Right renal cortex interstitium (tissue), 3 donors: ENCODE measurements at places on chromosomes 1 and 21. TPM values are rescaled to one million over a fixed set of nuclear protein-coding genes. Genes with fewer than 3 reads are reported as not detected.

- no peak for DNase-seq
These were observed 5.1 kb upstream of the ENAH start for GRCh38 chr1:225658041-225658440.

SEC16B gene
- polyA plus RNA-seq: 3.1 TPM

TLR5 gene
- polyA plus RNA-seq: 5.8 TPM

GRCh38 chr1:27952147-27952546 is 7.6 kb upstream of the XKR8 start:
- DNase-seq: no peak

DNA sequence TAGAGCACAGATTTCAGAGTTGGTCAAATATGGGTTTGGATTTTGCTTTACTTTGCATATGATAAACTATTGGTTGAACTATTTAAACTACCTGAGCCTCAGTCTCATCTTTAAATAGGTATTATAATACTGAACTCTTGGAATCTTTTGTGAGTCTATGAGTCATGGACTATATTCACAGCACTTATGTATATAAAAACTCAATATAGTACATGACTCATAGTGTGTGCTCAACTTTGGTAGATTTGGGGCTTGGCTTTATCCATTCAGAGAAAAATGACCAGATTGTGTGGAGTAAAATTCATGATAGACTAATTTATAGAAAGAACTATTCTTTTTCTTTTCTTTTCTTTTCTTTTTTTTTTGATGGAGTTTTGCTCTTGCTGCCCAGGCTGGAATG is 28.7 kb downstream of the FCRL3 start:
- no peak for DNase-seq

DNA sequence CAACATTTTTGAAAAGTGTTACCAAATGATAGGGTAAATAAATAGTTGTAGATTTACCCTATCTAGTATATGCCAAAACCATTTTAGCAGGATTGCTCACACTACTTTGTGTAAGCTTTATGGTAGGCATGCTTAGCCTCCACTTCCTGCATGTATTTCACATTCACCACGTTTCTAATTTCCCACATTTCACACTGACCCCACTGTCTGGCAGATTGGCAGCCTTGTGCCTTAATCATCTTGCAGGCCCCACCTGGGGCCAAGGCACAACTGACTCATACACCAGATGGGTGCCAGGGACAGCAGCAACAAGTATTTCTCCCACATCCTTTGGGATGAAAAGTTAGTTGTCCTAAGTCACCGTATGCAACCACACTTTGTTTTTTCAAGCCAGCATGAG is 21.2 kb upstream of the CENPF start:
- no peak for DNase-seq

GRCh38 chr1:110990541-110990940 is 26.8 kb upstream of the LRIF1 start:
- no peak for DNase-seq
